ENCODE measurements at places on chromosomes 3 and 15.

GRCh38 chr3:121552379-121552778 is 6.6 kb upstream of the POLQ start:
- DNase-seq = no peak

- DNase-seq = no peak
These were observed 122.2 kb upstream of the C2CD4B start for GRCh38 chr15:62287066-62287857.

DNA sequence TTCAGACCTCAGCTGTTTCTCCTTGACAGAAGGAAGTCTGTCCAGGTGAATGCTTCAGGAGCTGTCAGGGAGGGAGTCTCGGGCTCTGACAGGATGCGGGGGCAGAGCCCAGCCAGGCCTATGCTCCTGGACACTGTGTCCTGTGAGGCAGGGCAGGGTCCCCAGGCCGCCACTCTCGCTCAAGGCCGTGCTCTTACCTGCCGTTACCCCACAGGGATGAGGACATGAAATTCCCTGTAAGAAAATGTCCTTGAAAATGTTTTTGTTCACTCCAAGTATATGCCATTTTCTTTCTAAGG is 63.9 kb downstream of the BOC start:
- no peak for DNase-seq

DNA sequence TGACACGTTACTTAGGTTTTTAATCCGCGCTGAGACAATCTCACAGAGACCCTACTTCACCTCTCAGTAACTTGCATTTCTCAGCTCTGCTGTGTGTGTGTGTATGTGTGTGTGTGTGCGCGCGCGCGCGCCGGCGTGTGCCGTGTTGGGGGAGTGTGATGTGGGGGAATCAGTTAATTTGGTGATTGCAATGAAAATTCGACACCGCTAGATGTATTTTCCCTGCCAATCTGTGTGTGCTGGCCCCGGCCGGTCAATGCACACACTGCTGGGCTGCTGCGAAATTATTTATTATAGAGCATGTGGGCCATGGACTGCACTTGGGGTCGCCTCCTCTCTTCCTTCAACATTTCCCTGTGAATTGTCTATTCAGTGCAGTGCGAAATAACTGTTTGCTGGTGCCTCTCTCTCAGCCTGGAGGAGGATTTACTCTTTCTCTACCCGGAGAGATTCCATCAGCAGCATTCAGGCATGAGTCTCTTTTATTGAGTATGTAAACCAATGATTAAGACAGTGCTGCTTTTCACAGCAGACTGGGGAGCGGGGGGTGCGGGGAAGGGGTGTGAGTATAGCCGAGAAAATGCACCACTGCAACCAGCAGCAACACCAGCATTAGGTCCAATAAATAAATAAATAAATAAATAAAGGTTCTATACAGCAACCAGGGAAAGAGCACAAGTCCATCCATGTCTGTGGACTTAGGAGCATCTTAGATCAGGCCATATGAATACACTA is 2.9 kb downstream of the CADM2 start:
- no peak for DNase-seq

- no peak for DNase-seq
These were observed 182.3 kb downstream of the BBX start for GRCh38 chr3:107705046-107705445.

GRCh38 chr3:180341516-180341915 is 260.4 kb upstream of the TTC14 start:
- no peak for DNase-seq

GRCh38 chr3:43764056-43764455 is 73.3 kb downstream of the ABHD5 start:
- DNase-seq = no peak

DNA sequence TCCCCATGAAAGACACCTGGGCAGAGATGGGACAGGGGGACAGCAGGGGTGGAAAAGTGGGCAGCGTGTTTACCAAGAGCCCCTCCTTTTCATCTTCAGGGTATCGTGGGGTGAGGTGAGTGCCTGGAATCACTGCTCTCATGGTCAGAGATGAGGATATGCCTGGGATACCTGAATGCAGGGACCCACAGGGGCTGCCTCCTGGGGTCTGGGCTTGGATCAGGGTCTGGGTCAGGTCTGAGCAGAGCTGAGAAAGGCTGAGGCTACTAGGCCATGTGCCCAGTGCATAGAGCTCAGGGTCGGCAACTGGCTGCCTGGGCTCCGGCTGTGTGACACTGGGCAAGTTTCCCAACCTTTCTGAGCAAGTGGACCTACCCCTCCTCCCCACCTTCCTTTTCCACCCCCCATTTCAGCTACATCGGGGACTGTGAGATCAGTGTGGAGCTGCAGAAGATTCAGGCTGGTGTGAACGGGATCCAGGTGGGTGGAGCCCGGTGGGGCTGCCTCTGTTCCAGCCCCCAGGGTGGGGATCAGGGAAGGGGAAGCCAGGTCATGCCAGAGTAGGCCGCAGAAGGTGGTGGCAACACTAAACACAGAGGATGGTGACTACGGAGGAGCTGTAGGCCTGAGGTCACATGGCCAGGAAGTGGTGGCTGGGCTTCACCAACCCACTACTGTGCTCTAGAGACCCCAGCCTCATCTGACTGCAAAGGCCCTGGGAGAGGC is 24.5 kb downstream of the ESYT3 start:
- DNase-seq = no peak

DNA sequence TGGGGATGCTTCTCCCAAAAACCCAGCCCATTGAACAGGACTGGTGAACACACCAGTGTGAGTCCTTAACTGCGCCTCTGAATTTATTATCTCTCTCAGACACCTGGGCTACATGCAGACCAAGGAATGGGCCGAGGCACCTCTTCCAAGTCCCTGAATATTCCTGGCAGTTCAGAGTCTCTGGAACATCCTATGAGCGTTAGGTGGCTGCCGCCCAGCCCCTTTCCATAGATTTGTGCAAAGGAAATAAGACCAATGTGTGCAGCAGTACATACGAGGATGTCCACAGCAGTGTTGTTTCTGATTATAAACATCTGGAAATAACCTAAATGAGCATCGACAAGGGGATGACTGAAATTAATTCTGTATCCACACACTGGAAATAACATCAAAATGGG is 104.9 kb upstream of the RPL32 start:
- DNase-seq = no peak

GRCh38 chr15:53836618-53837017 is 77.2 kb upstream of the WDR72 start:
- no peak for DNase-seq

- DNase-seq = no peak
These were observed 161.1 kb downstream of the CLSTN2 start for GRCh38 chr3:140096037-140096436.

GRCh38 chr15:62845241-62846126 is 197.1 kb upstream of the TPM1 start:
- no peak for DNase-seq

DNA sequence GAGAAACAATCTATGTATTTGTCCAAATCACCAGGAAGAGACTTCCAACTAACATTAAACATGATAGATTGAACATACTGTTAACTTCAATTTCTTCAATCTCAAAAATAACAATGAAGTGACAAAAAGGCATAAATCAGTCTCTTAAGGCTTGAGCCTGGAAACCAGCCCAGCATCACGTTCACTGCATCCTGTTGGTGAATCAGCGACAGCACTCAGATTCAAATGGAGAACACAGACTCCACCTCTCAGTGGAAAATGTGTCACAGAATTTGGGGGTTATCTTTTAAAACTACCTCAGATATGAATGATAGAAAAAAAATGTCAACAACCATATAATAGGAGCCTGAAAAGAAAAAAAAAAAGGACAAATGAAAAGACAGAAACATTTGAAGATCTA is 212.0 kb downstream of the MINAR1 start:
- DNase-seq = no peak

DNA sequence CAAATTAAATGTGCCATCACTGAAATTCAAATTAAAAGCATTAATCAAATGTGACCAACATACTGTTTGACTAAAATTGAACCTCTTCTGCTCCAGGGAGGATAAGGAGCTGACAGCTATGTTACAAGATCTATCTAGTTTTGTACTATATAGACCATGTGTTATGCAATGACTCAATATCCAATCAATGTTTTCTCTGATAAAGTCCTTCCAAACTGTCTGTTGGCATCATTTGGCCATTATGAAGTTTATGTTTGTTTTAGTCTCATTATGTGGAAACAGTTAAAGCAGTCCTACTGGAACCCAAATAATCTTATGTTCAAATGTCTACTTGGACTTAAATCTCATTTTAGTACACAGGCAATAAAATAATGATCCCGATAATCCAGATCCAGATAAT is 267.0 kb upstream of the THBS1 start:
- DNase-seq = no peak

DNA sequence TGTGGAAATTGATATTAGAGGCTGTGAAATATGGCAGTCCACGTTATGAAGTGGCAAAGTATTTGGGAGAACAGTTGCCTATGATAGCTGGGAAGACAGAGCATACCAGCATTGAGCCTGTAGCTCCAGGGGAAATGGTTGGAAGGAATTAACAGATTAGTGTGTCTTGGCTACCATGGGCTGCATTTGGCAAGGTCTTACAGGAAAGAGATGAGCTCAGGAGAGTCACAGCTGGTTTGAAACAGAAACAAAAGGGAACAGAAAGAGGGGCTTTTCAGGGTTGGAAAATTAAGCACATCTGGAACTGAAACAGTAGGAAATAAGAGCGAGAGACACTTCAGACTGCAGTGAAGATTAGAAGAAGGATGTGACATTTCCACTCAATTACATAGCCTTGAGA is 141.7 kb downstream of the FBLN2 start:
- no peak for DNase-seq

DNA sequence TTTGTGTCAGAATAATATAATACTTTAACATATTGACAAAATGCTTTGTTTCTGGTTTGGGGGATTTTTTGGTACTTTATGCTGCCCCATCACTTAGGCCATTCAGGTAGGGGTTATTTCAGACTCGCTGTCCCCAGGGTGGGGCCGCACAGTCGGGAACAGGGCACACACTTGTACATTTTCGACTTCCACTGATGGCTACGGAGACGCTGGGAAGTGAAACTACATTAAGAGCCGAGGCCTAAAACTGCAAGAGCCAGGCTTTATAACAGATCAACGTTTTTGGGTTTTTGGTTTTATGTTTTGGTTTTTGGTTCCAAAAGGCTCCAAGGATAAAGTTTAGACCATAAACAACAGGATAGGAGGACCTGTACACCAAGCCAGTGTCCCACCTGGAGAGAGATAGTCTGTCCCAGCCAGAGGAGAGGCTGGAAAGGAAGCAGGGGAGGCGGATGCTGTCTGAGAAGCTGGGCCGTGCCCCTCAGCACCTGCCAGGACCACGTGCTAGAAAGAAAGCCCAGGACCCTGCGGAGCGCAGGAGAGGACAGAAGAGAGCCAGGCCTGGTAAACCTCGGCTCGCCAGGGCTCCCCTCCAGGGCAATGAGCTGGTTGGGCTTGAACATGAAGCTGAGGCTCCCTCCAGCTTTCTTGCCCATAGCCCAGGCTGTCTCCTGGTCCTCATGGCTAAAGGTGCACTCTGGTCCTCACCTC is 111.7 kb downstream of the CHSY1 start:
- DNase-seq = no peak

DNA sequence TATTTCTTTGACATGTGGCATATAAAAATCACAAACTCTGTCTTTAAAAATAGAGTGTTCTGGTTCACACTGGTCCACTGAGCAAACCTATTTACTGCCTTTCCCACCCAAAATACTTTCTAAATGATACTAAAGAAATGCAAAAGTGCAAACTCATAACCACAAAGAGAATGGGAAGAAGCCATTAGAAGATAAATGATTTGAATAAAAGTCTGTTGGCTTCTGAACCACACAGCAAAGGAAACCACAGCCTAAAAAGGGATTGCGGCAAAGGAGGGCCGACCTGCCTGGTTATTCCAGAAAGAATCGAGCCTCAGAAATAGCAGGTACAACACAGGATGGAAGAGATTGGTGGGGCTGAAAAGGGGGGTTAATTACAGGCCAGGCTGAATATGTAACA is 599.5 kb downstream of the FHIT start:
- DNase-seq = no peak

DNA sequence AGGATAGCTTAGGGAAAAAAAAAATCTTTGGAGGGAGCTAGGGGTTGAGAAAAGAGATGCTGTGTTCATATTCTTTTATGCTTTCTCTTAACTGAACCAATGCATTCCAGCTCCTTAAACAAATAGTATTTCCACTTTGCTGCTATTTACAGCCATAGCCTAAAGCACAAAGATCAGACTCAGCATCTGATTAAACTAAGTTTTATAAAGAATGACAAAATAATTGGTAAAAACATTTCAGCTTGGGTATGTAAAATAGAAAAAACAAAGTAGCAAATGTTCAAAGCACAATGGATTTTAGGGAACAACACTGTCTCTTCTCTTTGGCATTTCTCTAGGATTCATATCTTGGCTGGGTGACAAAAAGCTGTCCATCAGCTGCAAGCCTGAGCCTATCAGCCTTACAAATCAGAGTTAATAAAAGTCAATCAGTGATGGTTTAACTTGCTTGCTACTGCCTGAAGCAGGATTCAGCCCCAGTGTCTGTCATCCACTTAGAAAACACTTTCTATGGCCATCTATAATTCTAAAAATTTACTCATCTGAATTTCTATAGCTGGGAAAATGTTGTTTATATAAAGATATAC is 232.1 kb upstream of the CDIN1 start:
- DNase-seq = no peak

- no peak for DNase-seq
These were observed 10.3 kb upstream of the KIF7 start for GRCh38 chr15:89665449-89666181.

DNA sequence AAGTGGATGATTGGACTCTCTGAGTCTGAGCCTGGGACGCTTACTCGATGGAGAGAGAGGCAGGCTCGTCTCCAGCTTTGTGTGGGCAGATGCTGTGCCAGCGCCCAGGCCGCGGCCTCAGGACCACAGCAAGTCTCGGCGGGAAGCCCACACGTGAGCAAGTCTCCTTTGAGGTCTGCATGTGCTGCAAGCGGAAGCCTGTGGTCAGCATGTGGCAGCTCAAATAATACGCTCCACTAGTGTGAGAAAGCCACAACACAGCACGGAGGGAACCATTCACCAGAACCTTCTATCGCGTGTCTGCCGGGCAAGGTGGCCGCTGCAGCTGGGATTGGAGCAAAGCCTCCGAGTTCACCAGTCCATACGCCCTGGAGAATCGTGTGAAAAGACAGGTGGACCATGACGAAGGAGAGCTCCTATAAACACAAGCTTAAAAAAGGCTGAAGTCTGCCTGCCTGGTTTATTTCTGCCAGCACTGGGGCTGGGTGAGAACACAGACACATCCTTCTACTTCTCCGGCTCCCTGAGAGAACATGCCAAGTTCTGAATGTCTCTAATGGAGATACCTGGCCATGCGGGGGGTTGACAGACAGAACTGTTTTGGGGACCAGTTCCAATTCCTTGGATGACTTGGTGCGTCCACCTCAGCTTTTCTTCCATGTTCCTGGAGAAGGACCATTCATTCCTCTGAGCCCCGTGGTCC is 82.0 kb upstream of the LRIG1 start:
- peak; percentile 3 for DNase-seq

Measured in CMK (cell line).